MG63 (cell line): ENCODE measurements at places on chromosomes 1 and 21. TPM values are rescaled to one million over a fixed set of nuclear protein-coding genes. Genes with fewer than 3 reads are reported as not detected.

GRCh38 chr1:198959032-198959431 lies 320.2 kb downstream of the PTPRC start:
- no peak for DNase-seq

DNA sequence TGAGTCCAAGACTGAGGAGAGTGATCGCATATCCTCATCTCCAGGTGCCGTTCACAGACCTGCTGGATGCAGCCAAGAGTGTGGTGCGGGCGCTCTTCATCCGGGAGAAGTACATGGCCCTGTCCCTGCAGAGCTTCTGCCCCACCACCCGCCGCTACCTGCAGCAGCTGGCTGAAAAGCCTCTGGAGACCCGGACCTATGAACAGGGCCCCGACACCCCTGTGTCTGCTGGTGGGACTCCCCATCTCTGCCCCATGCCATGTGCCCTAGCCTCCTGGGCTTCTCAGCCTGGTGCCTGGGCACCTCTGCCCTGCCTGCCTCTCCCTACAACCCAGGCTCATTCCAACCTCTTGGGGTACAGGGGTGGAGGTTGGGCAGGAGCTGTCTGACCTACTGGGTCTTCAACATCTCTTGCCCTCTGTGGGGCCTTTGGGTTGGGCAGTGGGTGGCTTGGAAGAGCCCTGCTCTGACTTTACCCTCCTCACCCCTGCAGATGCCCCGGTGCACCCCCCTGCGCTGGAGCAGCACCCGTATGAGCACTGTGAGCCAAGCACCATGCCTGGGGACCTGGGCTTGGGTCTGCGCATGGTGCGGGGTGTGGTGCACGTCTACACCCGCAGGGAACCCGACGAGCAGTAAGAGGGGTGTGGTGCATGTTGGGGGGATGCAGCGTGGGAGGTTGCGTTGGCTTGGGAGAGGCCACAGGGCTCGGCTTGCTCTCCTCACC lies 7.2 kb downstream of the AMPD2 start:
- no peak for DNase-seq

DNA sequence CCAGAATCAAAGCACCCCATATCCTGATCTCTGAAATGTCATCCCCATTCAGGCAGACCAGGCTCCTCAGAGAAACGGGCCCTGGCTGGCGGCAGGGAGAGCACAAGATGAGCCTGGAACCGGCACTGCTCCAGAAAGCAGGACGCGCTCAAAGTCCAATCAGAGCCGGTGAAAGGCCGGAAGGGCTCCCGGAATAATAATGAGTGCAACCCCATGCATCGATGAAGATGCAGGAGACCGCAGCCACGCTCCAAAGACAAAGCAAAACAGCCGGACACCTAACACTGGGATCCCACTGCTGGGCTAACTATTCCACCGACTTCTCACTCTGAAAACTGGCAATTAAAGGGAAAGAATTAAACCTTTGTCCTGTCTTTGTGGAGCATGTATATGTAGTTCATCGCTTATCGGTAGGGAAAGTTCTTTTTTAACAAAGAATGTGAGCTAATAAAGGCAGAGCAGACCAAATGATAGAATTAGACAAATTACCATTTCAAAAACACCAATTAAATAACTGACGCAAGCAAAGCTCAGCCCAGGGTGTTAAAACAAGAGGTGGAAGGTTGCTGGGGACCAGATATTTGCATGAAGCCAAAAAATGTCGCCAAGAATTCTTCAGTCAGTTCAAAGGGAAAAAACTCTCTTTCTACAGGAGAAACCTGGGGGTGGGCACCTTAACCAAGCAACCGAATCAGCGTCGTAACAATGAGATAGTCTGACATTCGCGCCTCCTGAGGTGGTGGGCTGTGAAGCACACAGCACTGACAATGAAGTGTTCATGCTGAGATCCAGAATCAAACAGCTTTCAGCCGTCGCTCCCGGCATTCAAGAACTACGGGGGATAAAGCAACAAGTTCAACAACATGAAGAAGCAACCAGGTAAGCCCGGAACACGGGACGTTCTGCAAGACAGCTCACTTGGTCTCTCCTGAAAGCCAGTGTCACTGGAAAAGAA lies 95.2 kb downstream of the NPHP4 start:
- DNase-seq = no peak

GRCh38 chr1:113321771-113322387 lies 68.4 kb upstream of the MAGI3 start:
- no peak for DNase-seq

DNA sequence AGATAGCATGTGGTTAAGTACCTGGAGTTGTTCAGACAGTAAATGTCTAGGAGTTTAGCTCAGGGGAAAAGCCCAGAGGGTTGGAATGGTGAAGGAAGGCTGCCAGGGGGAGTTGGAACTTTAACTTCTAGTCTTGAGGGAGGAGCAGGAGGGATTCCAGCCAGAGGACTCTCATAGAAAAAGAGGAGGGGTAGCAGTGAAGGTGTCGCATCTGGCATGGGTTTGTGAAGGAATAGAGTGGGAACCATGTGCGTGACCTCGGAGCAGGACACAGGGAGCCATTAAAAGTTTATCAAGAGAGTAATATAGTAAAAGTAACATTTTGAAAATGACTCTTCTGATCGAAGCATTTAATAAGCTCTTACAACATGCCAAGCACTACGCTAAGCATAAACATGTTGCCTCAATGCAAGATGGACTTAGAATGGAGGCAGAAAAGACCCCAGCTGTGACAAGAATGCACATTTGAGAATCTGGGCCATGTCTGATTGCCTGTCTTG lies 632.4 kb upstream of the CAMK1G start:
- no peak for DNase-seq

DNA sequence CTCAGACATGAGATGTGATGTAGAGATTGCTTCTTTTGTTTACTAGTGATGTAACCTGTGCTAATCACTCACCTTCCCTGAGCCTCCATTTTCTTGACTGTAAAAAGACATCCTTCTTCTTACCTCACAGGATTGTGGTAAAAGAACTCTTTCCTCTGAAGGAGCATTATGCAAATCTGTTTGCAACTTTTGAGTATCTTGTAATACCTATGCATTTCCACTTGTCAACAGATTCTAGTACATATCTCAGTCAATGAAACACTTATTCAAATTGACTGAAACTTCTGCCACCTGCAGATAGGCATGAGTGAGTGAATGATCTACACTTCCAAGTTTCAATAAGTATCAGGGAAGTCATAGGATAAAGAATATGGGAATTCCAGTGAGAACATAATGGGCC lies 174.7 kb downstream of the HHIPL2 start:
- no peak for DNase-seq

Gene STUM
- not detected in 2 replicates for total RNA-seq

Gene LCE6A
- not detected in 2 replicates for total RNA-seq

Gene DNAJC8
- total RNA-seq = 115 and 155 TPM in 2 replicates
